ENCODE measurements at places on chromosomes 7 and 10.

DNA sequence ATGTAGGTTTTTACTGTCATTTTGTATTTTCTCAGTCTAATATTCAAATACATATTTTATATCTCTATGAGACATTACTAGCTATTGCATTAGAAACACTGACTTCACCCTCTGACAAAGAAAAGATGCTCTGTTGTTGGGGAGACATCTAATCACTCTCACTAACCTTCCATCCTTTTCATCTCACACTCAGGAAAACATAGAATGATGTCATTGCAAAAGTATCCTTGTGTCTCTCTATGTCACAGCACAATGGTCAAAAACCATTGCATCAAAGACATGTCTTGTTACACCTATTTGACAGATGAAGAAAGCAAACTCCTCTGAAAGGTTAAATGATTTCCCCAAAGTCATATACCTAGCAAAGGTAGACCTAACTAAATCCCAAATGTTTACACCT is 231.3 kb upstream of the PTN start:
- no peak for DNase-seq

GRCh38 chr10:99708428-99709012 is 23.4 kb downstream of the COX15 start:
- DNase-seq, result no peak

GRCh38 chr10:102597131-102597991 is 46.9 kb upstream of the TRIM8 start:
- no peak for DNase-seq

GRCh38 chr10:75905490-75905889 is 474.1 kb downstream of the LRMDA start:
- DNase-seq, result no peak

DNA sequence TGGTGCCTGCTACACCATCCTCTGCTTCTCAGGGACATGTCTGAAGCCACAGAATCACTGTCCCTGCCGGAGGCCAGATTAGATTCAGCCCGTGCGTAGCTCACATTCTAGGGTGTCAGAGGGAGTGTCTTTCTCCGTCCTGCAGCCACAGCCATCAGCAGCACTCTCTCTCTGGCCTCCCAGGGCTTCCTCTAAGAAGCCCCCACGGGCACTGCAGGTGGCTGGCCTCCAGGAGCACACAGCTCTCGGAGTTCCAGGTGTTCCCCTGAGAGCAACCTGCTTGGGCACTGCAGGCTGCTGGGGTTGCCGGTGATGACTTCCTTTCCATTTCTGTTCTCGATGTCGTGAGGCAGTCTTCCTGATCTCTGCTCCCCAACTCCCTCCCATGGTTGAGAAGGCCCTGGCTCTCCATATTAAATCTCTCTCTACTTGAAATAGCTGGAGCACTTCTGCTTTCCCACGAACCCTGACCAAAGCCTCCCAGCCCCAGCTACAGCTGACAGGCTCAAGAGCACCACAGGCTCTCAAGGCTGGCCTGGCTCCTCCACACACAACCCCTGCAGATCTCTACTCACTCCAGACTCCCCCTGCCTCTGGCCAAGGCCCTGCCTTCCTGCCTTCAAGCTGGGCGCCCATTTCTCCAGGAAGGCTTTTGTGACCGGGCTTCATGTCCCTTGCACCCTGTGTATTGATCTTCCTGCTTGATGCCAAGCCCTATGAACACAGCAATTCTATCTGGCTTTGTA is 49.0 kb upstream of the TMEM72 start:
- no peak for DNase-seq

GRCh38 chr10:804787-805619 is 115.5 kb upstream of the DIP2C start:
- no peak for DNase-seq

GRCh38 chr7:96786261-96786997 is 76.8 kb upstream of the SEM1 start:
- peak; percentile 9 for DNase-seq

DNA sequence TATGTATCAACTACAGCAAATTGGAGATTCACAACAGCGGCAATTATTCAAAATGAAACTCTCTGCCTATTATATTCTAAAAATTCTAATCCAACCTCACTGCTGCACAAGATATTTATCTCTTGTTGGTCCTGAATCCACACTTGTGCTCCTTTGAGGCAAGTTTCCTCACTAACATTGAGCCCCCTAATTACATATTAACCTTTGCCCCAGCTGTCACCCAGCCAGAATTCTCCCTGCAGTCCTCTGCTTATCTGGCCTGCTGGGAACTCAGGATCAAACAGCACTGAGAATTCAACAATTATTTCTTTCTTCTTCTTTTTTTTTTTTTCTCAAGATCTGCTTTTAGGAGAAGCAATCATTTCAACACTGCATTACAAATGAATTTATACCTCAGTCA is 21.5 kb upstream of the PLAC9 start:
- no peak for DNase-seq

- DNase-seq, result no peak
These were observed 127.6 kb upstream of the CXCL12 start for GRCh38 chr10:44512431-44513022.

- DNase-seq, result peak; percentile 14
These were observed 22.8 kb downstream of the CDK14 start for GRCh38 chr7:90618876-90619275.

- no peak for DNase-seq
These were observed 506 bp upstream of the FAM170B start for GRCh38 chr10:49134327-49134726.
